Thymus (tissue), 14 donors: ENCODE measurements at places on chromosomes 4 and X. TPM values are rescaled to one million over a fixed set of nuclear protein-coding genes. Genes with fewer than 3 reads are reported as not detected.

DNA sequence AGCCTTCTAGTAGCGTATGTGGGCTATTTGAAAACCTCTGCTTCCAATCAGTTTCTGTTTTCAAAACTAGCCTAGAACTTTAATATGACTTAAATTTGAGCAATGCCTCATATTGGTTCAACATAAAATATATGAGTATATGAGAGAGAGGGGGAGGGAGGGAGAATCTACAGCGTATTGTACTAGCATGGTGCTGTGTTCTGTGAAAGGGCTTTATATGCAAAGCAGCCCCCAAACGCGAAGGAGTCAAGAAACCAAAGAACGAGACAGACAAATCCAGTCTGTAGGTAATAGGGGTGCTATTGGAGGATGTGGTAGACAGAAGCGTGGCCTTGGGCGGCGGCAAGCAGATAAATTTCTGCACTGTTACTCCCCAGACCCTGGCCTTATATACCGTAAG lies 784 bp upstream of the ANXA5 start:
- DNase-seq, result no peak
- peaks cover 2% of the 10 kb centered on the region for H3K4me1 ChIP-seq
- H3K27me3 ChIP-seq, result peaks cover 46% of the 10 kb centered on the region
- H3K36me3 ChIP-seq, result no peaks in the 10 kb centered on the region
- peak overlapping the region; percentile 56 for H3K27ac ChIP-seq
- peak overlapping the region; percentile 63 for H3K4me3 ChIP-seq

ZAR1 gene
- 0.02 TPM for polyA plus RNA-seq

DNA sequence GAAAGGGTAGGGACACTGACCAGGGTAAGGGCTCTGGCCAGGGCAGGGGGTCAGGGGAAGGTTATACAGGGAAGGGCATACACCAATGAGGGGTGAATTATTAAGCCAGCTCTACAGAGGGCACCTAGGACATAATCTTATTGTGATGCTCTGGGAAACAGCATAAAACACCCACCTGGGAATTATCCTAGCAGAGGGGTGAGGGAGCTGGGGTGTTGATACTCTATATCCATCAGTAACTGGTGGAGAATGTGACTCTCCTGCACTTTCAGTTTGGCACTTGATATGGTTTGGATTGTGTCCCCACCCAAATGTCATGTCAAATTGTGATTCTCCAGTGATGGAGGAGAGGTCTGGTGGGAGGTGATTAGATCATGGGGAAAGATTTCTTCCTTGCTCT lies 291.2 kb downstream of the ASMT start:
- no peak overlapping the region for H3K27ac ChIP-seq
- H3K4me1 ChIP-seq, result no peaks in the 10 kb centered on the region
- no peak overlapping the region for H3K4me3 ChIP-seq

TET2 gene
- polyA plus RNA-seq, result 6.5 TPM

FGFBP1 gene
- polyA plus RNA-seq, result 0.57 TPM

POU4F2 gene
- not detected for polyA plus RNA-seq

- no peak overlapping the region for H3K4me3 ChIP-seq
- H3K36me3 ChIP-seq, result peaks cover 35% of the 10 kb centered on the region
- H3K27me3 ChIP-seq, result no peaks in the 10 kb centered on the region
- no peak overlapping the region for H3K27ac ChIP-seq
Measured at GRCh38 chr4:128831531-128832242, 22.2 kb downstream of the JADE1 start.

NUDT11 gene
- 3.0 TPM for polyA plus RNA-seq

CD38 gene
- 31.0 TPM for polyA plus RNA-seq

GRCh38 chr4:74608151-74608949 lies 163.4 kb downstream of the AREG start:
- no peaks in the 10 kb centered on the region for H3K36me3 ChIP-seq
- H3K4me3 ChIP-seq, result no peak overlapping the region
- H3K4me1 ChIP-seq, result no peaks in the 10 kb centered on the region
- no peak overlapping the region for H3K27ac ChIP-seq
- DNase-seq, result no peak

GRCh38 chrX:23493941-23494374 lies 159.3 kb downstream of the PTCHD1 start:
- no peak overlapping the region for H3K4me3 ChIP-seq
- DNase-seq, result no peak
- H3K27ac ChIP-seq, result no peak overlapping the region
- H3K4me1 ChIP-seq, result no peaks in the 10 kb centered on the region
- H3K27me3 ChIP-seq, result no peaks in the 10 kb centered on the region
- no peaks in the 10 kb centered on the region for H3K36me3 ChIP-seq

GRCh38 chrX:150766351-150767044 lies 73.3 kb downstream of the MTMR1 start:
- no peak overlapping the region for H3K4me3 ChIP-seq
- DNase-seq, result no peak
- H3K27ac ChIP-seq, result no peak overlapping the region

GAB3 gene
- 5.0 TPM for polyA plus RNA-seq

DNA sequence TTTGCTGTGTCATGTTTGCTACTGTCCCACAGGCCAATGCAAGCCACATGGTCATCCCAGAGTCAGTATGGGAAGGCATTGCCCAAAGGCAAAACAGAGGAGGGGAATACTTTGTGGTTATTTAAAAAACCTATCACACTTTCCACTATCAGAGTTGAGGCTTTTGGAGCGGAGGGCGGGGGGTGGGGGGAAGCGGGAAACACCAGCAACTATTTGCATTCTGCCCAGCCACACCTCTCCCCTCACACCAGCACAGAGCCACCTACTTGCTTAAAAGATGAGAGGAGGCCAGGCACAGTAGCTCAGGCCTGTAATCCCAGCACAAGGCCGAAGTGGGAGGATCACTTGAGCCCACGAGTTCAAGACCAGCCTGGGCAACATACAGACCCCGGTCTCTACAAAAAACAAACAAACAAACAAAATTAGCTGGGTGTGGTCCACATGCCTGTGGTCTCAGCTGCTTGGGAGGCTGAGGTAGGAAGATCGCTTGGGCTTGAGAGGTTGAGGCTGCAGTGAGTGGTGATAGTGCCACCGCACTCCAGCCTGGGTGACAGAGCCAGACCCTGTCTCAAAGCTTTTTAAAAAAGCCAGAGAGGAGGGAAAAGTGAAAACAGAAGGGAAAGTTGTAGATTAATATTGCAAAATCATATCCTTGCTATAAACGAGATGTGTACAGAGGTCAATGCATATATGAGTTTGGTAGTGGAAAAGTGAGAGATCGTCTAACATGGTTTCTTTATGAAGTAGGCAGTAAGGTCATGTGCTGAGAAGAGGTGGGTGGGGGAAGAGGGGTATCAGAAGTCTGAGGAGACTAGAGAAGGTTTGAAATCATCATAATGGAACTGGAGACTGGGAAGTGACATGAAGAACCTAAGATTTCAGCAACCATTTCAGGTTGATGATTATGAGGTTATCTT lies 1.9 kb upstream of the CHST7 start:
- no peak for DNase-seq
- H3K27me3 ChIP-seq, result peaks cover 10% of the 10 kb centered on the region
- H3K36me3 ChIP-seq, result no peaks in the 10 kb centered on the region
- no peak overlapping the region for H3K4me3 ChIP-seq
- H3K4me1 ChIP-seq, result peaks cover 5% of the 10 kb centered on the region

BEX2 gene
- 77.7 TPM for polyA plus RNA-seq

GRCh38 chrX:20374900-20375438 lies 108.3 kb upstream of the RPS6KA3 start:
- no peaks in the 10 kb centered on the region for H3K36me3 ChIP-seq
- H3K27ac ChIP-seq, result no peak overlapping the region
- no peaks in the 10 kb centered on the region for H3K27me3 ChIP-seq
- DNase-seq, result no peak

- no peak overlapping the region for H3K4me3 ChIP-seq
- no peaks in the 10 kb centered on the region for H3K27me3 ChIP-seq
- H3K27ac ChIP-seq, result no peak overlapping the region
- no peaks in the 10 kb centered on the region for H3K36me3 ChIP-seq
- no peaks in the 10 kb centered on the region for H3K4me1 ChIP-seq
- no peak for DNase-seq
Measured at GRCh38 chrX:15274946-15275345, 5.1 kb upstream of the ASB9 start.

DNA sequence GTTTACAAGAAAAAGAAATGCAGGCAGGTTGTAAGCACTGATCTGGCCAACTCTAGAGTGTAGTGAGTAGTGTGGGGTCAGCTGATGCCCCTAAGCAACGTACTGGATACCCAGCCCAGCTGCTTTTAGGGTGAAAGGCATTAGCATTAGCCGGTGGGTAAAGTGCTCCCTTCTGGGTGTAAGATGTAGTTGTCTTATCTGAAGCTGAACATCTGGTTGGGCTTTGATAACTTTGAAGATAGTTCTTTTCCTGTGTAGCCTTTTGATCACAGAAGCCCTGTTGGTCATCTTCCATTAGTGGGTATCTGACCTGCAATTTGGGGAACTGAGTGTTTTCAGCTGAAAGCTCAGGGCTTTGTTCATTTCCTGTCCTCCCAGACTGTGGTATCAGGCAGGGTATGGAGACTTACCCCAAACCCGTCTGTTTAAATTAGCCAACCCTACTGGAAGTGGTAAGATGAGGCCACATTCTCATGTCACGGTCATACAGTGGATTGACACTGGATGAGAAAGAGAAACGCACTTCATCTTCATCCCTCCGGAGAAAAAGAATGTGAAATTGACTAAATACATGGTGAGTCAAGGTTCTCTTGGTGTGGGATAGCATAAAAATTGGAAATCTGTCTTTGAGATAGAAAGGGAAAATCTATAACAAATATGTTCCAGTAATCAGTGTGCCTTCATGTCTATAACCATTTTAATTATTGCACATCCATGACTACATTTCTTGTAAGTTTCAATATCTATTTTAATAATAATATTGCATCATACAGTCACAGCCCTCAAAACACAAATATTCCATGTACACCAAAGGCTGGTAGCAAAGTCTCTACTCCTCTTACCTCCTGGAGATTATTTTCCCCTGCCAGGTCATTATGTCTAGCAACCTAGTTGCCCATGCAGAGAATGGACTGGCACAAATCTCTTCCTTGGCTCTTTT lies 8.7 kb downstream of the RHOH start:
- peaks cover 45% of the 10 kb centered on the region for H3K36me3 ChIP-seq
- no peaks in the 10 kb centered on the region for H3K27me3 ChIP-seq
- peaks cover 53% of the 10 kb centered on the region for H3K4me1 ChIP-seq

KLKB1 gene
- 2.3 TPM for polyA plus RNA-seq

GRCh38 chr4:7212921-7213320 lies 20.6 kb downstream of the SORCS2 start:
- H3K36me3 ChIP-seq, result no peaks in the 10 kb centered on the region
- no peaks in the 10 kb centered on the region for H3K27me3 ChIP-seq
- H3K27ac ChIP-seq, result no peak overlapping the region

NEIL3 gene
- 3.6 TPM for polyA plus RNA-seq

TMEM35A gene
- 0.48 TPM for polyA plus RNA-seq

GRCh38 chrX:29746326-29746725 lies 469.0 kb upstream of the MAGEB2 start:
- H3K4me3 ChIP-seq, result no peak overlapping the region
- DNase-seq, result no peak
- H3K4me1 ChIP-seq, result no peaks in the 10 kb centered on the region
- H3K36me3 ChIP-seq, result no peaks in the 10 kb centered on the region

EVC2 gene
- 2.2 TPM for polyA plus RNA-seq

FMR1NB gene
- 0.09 TPM for polyA plus RNA-seq

DNA sequence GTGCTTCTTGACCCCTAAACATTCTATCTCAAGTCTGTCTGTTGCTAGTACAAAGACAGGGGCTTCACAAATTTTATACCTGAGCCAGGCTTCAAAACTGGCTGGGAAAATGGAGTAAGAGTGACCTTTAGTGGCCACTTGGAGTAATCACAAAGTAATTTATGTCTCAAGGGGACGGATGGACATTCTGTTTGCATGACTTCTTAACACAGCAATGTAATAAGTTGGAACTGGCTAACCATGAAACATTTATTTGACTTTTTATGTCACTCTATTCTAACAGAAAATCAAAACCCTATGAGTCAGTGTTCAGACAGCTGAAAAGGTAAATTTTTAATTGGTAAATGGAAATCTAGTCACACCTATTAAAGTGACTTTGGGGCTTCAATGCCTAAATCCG lies 600.6 kb downstream of the ANKRD50 start:
- H3K4me3 ChIP-seq, result no peak overlapping the region
- no peak overlapping the region for H3K27ac ChIP-seq
- DNase-seq, result peak; percentile 16
- H3K4me1 ChIP-seq, result no peaks in the 10 kb centered on the region
- no peaks in the 10 kb centered on the region for H3K36me3 ChIP-seq

DNA sequence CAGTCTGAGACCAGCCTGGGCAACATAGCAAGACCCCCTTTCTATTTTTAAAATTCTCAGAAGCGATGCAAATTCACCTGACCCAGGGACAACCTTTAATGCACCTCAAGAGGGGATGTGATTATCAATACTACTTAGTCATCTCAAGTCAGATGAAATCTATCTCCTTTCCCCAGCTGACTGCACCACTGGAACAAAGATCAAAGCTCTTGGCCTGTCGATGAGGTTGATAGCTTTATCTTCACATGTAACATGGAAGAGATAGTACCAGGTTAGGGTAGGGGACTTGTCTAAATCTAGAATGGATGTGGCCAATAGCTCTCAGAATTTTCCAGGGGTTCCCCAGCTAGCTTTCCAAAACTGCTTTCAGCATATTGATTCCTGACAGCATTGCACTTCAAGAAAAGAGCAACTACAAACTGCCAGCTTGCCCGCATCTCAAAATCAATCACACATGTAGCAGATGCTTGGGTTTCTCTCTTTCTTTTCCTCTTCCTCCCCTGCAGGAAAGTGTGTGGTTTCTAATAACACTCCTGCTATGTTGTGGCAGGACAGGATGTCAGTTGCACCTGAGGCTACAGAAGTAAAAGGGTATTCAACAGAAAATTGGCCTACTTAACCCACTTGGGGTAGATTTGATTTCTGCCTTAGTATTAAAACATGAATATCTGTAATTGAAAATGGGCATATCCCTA lies 12.2 kb upstream of the TMEM164 start:
- peaks cover 6% of the 10 kb centered on the region for H3K4me1 ChIP-seq
- no peaks in the 10 kb centered on the region for H3K27me3 ChIP-seq
- peak; percentile 48 for DNase-seq
- no peak overlapping the region for H3K27ac ChIP-seq
- no peaks in the 10 kb centered on the region for H3K36me3 ChIP-seq

GRCh38 chr4:68175562-68176155 lies 46.0 kb upstream of the TMPRSS11F start:
- H3K36me3 ChIP-seq, result no peaks in the 10 kb centered on the region
- H3K4me1 ChIP-seq, result no peaks in the 10 kb centered on the region
- no peaks in the 10 kb centered on the region for H3K27me3 ChIP-seq
- DNase-seq, result peak; percentile 46
- H3K27ac ChIP-seq, result no peak overlapping the region

DNA sequence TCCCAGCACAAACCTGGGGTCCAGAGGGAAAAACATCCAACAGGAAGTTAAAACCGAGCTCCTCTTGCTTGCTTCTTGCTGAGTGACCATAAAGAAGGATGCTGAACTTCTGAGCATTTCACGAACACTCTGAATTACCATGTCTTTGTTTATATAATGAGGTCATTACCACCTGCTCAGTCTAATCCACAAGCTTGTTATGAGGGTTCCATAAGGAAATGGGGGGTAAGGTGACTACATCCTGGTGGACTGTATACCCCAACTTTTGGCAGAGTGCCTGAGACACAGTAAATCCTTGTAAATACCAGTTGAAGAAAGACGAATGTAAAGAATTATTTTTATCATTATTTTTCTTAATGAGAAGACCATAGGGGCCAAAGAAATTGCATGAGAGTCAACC lies 16.8 kb downstream of the CCDC149 start:
- no peaks in the 10 kb centered on the region for H3K36me3 ChIP-seq
- no peaks in the 10 kb centered on the region for H3K4me1 ChIP-seq
- no peak overlapping the region for H3K4me3 ChIP-seq
- no peaks in the 10 kb centered on the region for H3K27me3 ChIP-seq

DSPP gene
- 0.05 TPM for polyA plus RNA-seq

GRCh38 chr4:76955182-76955581 lies 5.6 kb downstream of the SEPTIN11 start:
- no peak overlapping the region for H3K4me3 ChIP-seq
- DNase-seq, result no peak
- no peak overlapping the region for H3K27ac ChIP-seq
